ENCODE measurements at places on chromosomes 6 and 20.

DNA sequence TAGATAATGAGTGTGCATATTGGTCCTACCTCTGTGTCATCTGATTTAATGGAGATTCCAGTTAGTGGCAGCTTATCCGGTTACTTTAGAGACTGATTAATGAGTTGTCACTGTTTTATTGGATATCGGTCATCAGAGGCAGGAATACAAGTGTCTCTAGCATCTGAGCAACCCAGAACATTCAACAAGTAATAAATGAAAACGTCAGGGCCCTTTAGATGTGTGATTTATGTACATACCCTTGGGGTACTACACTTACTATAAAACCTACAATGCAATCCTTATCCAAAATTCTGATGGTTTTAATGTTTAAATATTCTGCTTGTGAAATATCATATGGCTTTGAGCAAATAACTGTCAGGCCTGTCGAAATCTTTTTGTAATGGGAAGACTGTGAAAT, 1117.9 kb upstream of the FLRT3 start:
- DNase-seq: no peak

DNA sequence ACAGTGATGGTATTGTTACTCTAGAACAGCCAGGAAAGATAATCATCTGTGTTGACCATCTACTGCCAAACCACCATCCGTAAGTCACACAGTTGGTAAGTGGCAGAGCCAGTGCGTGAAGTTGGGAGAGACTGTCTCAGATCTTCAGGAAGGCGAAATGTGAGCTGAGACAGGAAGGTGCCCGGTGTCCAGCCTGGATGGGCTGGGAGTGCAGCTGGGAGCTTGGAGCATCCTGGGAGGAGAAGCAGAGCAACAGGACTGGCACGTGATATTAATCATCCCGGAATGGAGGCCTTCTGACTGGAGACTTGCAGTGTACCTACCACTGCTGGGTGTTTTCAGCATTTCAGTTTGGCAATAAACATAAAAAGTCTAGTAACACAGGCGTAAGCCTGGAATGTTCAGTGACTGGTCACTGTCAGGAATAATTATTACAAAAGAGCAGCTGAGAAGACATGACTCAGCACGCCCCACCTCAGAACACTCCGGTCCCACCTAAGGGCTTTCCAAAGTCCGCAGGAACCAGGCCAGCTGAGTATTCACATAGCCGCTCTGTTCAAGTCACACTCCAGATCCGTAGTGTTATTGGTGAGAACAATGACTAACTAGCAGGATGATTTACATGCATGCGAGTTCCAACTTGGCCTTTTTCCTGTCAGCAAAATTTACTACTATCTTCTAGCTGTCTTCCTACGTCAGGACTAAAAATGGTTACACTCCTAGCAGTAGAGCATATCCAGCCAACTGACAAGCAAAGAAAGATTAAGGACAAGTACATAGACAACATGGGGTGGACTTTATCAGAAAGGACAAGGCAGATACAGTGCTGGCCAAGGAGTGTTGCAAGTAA, 45.1 kb upstream of the PNRC1 start:
- DNase-seq: peak; percentile 97

- DNase-seq: no peak
These were observed 56.0 kb downstream of the GCNT2 start for GRCh38 chr6:10577112-10577511.

DNA sequence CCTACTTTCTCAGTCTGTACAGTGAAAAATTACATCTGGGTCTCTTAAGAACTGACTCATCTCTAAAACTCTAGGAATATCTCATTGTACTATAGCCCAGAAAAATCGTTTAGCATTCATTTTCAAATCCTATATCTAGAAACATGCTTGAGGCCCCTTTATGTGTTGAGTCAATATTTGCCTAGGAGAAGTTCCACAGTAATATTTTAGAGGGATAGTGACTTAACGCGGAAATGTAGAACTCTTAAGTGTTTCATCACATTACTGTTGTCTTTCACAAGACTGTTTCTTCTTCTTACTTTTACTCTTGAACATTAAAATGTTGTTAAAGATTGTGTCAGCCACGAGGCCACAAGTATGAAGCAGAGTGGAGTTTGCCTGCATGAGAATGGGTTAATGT, 23.0 kb upstream of the MYLIP start:
- peak; percentile 72 for DNase-seq

GRCh38 chr20:11867291-11867919, 50.3 kb upstream of the BTBD3 start:
- no peak for DNase-seq

Data from fibroblast of skin of left biceps (primary cell).